Esophagus mucosa (tissue), 1 donor: ENCODE measurements at places on chromosomes 2 and 18. TPM values are rescaled to one million over a fixed set of nuclear protein-coding genes. Genes with fewer than 3 reads are reported as not detected.

DNA sequence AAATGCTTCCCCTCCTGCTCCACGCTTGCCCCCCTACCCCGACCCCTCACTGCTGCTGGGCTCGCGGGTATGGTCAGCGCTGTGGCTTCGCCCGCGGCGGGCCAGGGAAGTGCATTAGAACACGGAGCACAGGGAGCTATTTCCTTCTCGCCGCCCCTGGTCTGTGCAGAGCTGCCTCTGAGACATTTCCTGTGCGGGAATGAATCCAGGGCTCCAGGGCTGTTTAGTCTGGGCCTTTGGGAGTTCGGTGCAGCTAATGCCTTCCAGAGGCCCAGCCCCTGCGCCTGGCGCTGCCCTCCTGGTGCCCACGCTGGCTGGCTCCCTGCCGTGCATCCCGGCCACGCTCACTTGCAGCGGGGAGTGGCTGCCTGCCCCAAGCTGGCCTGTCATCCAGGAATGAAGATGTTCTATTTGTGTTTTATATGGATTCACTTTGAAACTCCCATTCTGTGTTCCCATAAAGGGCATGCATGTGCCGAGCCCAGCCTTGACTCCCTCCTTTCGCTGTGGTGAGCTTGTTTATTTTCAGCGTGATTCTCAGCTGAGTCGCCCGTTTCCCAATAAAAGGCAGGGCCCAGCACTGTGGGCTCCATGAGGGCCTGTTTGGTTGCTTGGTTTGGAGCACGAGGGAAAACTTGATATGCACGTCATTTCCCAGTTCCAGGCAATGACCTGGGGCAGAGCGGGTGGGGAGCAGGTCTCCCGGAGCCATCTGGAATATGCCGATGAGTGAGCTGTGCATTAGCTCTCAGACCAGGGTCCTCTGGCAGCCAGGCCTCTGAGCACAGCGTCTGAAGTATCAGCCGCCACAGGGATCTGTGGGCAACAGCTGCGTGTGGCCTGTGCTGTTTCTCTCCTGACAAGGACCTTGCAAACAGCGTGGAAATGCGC is 42.7 kb downstream of the SH3RF3 start:
- ATAC-seq = peak; percentile 58

GRCh38 chr2:224847381-224847780 is 131.2 kb upstream of the CCDC195 start:
- ATAC-seq = no peak

DNA sequence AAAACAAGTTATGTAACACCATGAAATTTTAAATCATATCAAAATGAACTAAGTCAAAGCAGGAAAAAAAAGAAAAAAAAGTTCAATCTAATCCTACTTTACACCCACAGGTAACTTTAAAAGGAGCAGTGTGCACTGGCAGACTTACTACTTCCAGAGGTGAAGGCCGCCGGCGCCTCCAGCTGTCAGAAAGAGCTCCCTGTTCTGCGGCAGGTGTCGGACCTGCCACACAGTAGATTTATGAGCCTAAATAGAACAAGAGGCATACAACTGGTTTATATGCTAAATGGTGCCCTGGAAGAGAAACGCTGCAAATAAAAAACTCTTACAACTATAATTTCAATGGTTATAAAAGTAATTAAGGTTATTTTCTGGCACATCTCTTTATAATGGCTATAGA is 23.1 kb upstream of the PNO1 start:
- no peak for ATAC-seq

DNA sequence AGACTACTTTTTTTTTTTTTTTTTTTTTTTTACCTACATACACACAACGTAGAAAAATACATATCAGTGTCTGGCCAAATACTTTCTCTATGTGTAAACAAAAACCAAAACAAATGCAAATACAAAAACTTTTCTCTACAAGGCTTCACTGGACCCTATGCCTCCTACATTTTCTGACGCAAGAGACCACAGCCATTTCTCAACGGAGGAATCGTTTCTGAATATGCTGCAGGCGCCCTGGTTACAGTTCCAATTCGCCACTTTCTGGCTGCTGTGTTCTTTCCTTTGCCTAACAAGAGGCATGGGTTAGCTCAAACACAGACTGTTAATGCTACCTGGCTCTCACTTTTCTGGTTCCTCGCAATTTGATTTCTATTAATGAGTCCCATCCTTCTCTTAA is 96.4 kb downstream of the EPB41L3 start:
- ATAC-seq = no peak

Gene L3MBTL4
- 4.8 TPM for total RNA-seq

DNA sequence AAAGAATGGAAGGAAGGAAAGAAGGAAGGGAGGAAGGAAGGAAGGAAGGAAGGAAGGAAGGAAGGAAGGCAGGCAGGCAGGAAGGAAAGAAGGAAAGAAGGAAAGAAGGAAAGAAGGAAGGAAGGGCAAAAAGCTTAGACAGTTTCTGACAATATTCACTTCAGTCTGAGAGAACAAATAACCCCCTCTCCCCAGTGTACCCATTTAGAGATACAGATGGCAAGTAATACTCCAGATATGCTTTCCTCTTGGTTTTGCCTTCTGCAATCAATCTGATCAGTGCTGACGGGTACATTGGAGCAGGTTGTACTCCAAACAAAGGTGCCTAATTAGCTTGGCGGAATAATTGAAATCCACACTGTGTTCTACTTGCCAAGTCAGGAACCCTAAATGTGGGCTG is 534.6 kb upstream of the TMEFF2 start:
- ATAC-seq = no peak

Gene DAW1
- not detected for total RNA-seq

GRCh38 chr2:66252109-66252508 is 182.8 kb upstream of the MEIS1 start:
- no peak for ATAC-seq

Gene REG3G
- total RNA-seq = not detected

Gene CCDC74B
- total RNA-seq = 0.40 TPM

GRCh38 chr2:191620144-191620543 is 57.8 kb upstream of the NABP1 start:
- peak; percentile 46 for ATAC-seq

GRCh38 chr2:68190991-68191731 is 33.5 kb downstream of the PNO1 start:
- peak; percentile 95 for ATAC-seq

- ATAC-seq = no peak
Measured at GRCh38 chr18:50311650-50312049, 24.2 kb upstream of the CXXC1 start.

Gene ANKRD29
- total RNA-seq = 11.2 TPM

GRCh38 chr18:36130039-36130831 is 536 bp downstream of the ELP2 start:
- no peak for ATAC-seq

Gene LINC00305
- not detected for total RNA-seq

DNA sequence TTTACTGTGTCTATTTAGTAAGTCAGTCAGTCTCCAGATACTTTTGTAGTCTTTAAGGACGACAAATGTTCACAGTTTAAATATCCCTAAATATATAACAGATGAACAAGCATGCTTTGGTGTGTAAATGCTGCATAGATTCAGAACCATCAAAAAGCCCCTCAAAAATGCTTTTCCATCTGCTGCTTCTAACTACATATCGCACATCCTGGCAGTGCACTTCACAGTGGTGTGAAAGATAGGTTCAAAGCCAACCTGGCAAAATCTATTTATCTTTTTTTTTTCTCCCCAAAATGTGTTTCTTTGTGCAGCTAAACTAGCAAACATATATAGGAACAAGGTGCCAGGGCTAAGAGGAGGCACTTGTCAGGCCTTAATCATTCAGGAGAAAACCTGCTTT is 753.8 kb downstream of the PLCL1 start:
- ATAC-seq = no peak

DNA sequence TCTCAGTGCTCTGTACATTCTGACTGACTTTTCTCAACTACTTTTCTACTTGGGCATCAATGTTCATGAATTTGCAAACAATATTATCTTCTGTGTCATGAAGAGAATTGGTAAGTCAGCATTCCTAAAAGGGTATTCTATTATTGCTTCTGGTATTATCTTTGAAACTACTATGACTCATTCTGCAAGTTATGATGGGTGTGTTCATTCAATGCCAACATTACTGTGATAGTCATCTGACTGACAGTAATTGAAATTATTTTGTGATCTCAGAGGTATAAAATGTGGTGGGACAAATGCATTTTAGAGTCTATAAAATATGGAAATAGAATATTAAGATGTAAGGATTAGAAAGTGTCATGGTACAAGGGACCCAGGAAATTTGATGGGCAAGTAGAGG is 736.0 kb upstream of the CELF4 start:
- no peak for ATAC-seq

DNA sequence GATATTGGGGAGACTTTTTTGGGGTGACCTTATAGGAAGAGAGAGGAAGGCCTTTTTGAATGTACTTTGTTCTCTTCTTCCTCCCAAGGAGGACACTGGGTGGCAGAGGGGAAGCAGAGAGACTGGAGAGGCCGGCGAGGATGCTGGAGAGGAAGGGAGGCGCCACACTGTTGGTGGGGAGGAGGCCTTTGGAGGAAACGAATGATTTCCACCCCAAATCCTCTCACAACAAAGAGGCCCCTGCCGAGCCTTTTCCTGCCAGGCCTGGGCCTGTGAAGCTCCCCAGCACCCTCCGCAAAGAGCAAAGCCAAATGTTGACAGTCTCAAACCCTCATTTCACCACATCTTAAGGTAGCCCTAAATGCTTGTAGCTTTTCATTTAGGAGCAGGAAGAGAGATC is 59.0 kb upstream of the UPP2 start:
- ATAC-seq = no peak

Gene ACVR1C
- total RNA-seq = 0.64 TPM

DNA sequence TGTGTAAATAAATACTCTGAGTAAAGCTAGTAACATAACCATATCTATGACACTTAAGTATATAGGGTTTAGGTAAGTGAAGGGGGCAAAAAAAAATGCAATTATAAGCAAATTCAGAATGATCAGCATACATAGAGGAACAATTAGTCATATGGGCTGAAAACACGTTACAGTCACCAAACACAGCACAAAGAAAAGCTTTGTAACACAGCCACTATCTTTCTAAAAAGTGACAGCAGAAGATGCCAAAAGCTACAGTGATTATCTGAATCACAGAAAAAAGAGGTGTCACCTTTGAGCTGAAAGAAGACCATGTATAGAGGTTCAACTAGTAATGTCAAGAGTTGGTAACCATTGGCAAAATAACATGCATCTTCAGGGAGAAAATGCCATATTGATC is 115.5 kb downstream of the ERBB4 start:
- ATAC-seq = no peak

- peak; percentile 50 for ATAC-seq
Measured at GRCh38 chr2:127176371-127177311, 43.5 kb downstream of the CYP27C1 start.

Gene GALNT5
- total RNA-seq = 3.8 TPM

Gene UGT1A6
- 11.2 TPM for total RNA-seq

GRCh38 chr2:231530099-231531011 is at the start of gene NMUR1:
Gene NMUR1, minus strand, starts transcription at chr2:231530445. Its CDS starts 84 bp downstream, at chr2:231530361.
- peak; percentile 58 for ATAC-seq

Gene RAX
- not detected for total RNA-seq

GRCh38 chr18:24710474-24710873 is 250.0 kb downstream of the HRH4 start:
- no peak for ATAC-seq

- ATAC-seq = no peak
Measured at GRCh38 chr2:77434880-77435279, 87.3 kb downstream of the LRRTM4 start.

Gene LRP1B
- total RNA-seq = 0.40 TPM

Gene TCF7L1
- 4.5 TPM for total RNA-seq

DNA sequence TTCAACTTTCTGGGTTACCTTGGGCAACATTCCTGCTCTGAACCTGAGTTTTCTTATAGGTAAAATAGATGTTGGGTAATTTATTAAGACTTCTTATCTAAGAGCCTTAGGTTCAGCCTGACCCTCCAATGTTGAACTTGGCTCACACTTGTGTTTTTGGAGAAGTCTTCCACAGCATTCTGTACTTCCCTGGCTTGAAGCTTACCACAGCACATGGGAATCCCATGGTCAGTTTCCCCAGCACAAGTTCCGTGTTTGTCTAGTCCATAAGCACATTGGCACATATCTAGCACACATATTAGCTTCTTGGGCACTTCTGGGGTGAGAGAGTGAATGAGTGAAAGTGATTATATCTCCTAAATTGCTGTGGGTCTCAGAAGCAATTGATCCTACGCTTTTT is 782.5 kb upstream of the HS6ST1 start:
- no peak for ATAC-seq

DNA sequence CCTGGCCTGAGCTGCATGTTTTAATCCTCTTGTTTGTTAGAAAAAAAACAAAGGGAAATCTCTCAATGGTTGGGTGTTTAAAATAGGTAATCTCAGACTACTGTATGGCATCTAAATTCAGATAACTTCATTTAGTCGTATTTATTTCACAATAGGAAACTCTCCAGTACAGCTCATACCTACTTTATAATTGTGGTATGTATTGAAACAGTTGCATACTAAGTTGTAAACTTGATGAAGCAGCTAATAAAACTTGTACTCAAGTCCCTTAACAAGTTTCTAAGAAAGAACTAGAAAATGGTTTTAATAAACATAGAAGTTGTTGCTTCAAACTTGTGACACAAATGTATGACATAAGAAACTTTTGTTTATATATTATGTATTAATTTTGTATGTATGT is 334.5 kb downstream of the PTPRM start:
- no peak for ATAC-seq

DNA sequence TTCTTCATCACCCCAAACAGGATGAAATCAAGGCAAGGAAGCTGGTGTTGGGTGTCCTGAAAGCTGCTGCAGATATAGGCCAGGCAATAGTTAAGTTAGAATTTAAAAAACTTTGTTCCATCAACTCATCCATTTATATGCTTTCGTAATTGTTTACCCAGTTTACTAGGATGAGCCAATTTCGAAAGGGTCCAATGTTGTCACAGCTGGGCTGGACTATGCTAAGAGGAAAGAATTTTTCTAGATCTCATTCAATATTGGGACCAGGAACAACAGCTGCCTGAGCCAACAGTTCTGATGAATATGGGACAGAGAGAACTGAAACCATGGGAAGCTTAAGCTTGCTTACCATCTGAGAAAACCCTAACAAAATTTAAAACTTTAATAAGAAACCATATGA is 21.6 kb upstream of the SP3 start:
- no peak for ATAC-seq

DNA sequence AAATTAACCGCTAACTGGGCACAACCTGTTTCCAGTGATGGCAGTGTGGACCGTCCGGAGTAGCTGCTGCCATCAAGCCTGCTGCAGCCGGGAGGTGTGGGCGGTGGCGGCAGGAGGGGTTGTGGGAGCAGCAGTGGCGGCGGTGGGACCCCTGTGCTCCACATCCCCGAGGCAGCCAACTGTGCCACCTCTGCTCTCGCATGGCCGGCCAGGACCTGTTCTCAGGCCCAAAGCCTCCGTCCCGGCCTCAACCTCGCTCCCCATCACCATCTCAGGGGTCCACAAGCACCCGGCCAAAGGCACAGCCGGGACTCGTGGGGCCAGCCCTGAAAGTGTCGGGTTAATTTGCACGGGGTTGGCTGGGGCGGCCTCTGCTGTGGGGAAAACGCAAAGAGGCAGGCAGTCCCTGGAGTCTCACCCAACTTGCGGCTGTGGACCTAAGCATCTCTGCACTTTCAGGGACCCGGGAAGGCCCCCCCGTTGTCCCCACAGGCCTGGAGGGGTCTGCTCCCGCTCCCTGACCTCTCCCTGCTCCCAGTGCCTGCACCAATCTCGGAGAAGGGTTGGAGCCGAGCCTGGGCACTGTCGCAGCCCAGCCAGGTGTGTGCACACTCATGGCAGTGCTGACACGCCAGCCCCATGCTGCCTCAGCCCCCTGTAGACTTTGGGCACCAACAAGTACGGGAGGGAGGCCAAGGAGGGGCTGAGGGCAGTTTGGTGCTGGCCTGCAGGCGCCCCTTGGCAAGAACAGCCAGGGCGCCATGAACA is 44.4 kb upstream of the PEX13 start:
- peak; percentile 18 for ATAC-seq
